IPS DF 6.9 (cell line): ENCODE measurements at places on chromosomes 3 and 15.

- no peak for DNase-seq
Measured at GRCh38 chr3:127584734-127585133, 5.8 kb downstream of the TPRA1 start.

GRCh38 chr3:159637883-159638542, 350.6 kb upstream of the IL12A start:
- no peak for DNase-seq

DNA sequence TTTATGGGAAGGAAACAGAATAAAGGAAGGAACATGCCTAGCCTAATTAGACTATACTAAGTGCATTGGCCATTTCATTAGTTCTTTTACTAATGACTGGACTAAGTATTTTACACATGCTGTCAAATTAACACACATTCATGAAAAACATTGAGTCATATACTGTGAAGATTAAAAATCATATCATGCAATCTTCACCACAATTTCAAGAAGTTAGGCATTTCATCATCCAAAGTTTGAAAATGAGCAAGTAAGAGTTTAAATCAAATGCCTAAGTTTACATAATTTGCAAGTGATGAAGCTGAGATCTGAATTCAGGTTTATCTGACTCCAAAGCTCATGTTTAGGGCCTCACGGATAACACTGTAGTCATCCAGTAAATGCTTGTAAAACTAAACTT, 601.0 kb downstream of the PDCD6IP start:
- no peak for DNase-seq

DNA sequence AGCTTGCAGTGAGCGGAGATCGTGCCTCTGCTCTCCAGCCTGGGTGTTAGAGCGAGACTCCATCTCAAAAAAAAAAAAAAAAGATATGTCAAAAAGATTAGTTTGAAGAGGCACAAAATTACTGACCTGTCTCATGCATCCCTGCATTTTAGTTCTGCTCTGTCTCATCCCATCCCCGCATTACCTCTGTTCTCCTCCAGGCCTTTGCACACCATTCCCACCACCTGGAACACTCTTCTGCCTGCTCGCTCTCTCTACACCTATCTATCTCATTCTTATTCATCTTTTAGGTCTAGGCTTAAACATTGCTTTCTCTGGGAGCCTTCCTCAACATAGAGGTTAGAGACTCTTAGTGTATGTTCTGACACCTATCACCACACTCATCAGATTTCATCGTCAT, 32.9 kb upstream of the ZNF770 start:
- no peak for DNase-seq

DNA sequence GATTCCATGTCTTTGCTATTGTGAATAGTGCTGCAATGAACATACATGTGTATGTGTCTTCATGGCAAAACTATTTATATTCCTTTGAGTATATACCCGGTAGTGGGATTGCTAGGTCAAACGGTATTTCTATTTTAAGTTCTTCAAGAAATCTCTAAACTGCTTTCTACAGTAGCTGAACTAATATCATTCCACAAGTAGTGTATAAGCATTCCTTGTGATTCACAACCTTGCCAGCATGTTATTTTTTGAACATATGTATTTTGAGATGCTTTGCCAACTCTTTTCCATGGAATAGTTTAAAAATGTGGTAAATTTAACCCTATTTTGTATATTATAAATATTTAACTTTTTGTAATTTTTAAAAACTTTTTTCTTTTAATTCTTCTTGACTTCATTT, 592.7 kb upstream of the NAALADL2 start:
- DNase-seq, result no peak

GRCh38 chr3:38214560-38214959, 49.2 kb downstream of the OXSR1 start:
- DNase-seq, result no peak

DNA sequence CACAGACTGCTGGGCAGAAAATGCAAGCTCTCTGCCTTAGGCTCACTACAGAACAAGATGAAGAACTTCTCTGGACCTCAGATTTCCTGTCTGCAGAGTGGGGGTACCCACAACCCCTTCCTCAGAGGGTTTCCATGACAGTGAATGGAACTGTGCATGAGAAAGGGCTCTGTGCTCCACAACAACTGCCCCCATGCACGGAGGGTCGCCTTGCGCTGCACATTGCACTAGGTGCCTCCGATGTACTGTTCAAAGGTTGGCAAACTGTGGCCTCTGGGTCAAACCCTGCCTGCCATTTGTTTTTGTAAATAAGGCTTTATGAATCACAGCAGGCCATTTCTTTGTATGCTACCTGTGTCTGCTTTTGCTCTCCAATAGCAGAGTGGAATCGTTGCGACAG, 172.0 kb downstream of the RAB11A start:
- no peak for DNase-seq

DNA sequence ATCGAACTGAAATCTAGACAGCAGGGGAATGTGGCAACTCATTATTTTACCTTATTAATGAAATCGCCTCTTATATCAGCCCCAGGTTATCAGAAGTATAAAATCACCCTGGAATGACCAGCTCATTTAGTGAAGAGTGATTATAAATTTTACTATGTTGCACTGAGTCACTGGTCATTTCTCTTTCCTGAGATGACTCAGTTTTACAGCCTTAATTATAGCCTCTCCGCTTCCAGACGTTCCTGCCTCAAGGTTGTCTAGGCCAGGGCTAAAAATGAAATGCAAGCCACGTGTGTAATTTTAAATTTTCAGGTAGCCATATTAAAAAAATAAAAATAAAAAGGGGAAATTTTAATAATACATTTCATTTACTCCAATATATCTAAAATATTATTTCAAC, 33.3 kb downstream of the DET1 start:
- DNase-seq, result no peak

DNA sequence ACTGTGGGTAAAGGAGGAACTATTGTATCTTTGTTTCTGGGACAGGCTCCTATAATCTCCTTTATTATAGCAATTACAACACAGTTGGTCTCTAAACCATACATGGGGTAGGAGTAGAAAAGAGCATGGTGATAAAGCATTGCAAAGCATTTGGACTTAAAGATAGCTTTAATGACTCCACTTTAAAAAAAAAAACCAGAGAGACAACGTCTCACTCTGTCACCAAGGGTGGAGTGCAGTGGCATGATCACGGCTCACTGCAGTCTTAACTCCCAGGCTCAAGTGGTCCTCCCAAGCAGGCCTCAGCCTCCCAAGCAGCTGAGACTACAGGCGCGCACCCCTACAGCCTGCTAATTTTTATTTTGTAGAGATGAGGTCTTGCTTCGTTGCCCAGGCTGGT, 68.2 kb downstream of the DENND4A start:
- no peak for DNase-seq

- no peak for DNase-seq
Measured at GRCh38 chr3:40872258-40872920, 326.9 kb upstream of the CTNNB1 start.

DNA sequence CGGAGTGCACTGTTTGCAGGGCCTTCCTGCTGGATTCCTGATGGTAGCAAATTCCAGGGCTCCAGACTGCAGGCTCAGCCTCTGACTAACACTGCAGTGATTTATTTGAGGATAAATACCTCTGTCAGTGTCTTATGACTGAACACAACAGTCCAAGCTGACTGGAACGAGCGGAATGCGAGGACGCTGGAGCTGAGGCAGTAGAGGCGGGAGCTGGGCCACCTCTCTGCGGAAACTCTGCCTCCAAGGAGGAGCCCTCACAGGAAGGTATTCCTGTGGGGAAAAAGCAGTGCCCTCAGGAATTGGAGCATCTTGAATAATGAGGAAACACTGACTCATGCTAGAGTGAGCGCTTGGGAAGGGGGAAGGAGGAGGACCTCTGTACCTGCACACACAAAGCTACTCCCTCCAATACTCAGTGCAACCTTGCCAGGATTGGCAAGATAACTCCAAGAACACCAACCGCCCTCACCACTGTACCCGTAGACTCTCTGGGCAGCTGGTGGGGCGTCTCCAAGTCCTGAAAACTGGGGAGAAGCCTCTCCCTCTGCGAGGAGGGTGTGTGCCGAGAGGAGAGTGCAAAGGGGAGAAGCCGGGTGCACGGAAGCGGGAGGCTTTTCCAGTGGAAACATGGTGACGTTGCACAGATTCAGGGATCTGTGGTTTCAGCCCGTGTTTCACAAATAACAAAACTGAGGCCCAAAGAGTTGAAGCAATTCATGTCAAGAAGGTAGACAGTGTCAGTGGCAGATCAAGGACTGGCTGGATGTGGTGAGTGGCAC, 43.0 kb downstream of the VGLL4 start:
- DNase-seq, result no peak

GRCh38 chr15:55552926-55553325, 35.2 kb downstream of the PYGO1 start:
- no peak for DNase-seq

- DNase-seq, result no peak
Measured at GRCh38 chr15:68353421-68354135, 76.0 kb downstream of the FEM1B start.

- no peak for DNase-seq
Measured at GRCh38 chr15:23647421-23648370, at the start of gene MAGEL2. Gene MAGEL2, minus strand, starts transcription at chr15:23647867. Its CDS starts 125 bp downstream, at chr15:23647742.

DNA sequence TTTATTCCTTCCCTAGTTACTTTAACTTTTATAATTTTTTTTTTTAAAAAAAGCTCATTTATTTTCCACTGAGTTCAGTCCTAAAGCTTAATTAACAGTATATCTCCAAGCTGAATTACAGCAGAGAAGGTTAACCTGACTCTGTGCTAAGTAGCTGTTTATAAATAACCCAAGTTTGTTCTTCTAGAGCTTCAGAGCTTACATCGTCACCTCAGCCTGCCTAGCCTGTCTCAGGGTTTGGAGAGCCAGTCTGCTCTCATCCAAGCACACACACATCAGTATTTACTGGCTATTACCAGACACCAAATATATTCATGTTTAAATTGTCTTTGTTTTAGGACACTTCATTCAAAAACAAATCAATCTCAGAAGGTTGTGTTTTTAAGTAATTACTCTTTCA, 154.9 kb downstream of the CDIN1 start:
- DNase-seq, result no peak

- no peak for DNase-seq
Measured at GRCh38 chr3:29353807-29354206, 72.9 kb downstream of the RBMS3 start.

DNA sequence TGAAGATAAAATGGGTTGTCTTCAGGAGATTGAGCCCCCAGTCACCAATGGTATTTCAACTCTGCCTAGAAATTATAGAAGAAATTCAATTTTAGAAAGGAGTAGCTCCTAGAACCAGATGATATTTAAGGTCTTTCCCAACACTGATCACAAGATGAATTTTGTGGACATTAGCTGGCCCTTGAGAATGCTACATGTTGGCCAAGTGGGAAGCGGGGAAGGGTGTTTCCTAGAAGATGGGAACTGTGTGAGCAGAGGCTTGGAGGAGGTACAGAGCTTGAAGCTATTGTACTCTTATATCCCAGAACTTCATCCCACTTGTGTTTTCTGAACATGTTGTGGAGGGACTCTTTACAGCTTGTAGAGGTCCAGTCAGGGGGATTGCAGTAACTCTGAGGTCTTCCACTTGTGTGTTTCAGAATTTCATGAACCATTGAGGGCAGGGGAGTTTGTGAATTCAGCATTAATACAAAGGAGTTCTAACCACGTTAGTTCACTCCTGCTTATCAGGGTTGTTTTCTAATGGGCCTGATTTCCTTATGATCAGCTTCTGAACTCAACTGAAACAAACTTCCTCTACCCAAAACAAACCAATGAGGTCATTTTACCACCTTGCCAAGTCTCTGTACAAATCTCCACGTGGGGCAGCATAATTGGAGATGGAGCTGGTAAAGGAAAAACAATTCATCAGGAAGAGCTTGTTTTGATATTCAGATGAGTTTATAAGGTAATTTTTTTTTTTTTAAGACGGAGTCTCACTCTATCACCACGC, 152.6 kb upstream of the TPM1 start:
- DNase-seq, result no peak

DNA sequence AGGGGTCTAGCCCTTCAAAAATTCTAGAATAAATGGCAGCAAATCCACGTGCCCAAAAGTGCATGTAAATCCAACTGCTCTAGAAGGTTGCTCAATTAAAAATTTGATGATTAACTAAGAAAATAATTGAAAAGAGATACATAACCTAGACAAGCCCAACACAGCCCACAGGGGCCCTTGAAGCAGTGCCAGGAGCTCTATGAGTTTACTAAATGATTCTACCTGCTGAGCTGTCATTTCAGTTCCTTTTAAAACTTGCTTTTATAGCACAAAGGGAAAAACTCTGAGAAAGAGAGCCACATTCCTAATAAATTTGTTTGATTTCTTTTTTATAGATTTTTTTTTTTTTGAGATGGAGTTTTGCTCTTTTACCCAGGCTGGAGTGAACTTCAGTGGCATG, 38.9 kb upstream of the GNB5 start:
- no peak for DNase-seq

- DNase-seq, result no peak
Measured at GRCh38 chr3:193556841-193557240, 2.1 kb upstream of the ATP13A4 start.

DNA sequence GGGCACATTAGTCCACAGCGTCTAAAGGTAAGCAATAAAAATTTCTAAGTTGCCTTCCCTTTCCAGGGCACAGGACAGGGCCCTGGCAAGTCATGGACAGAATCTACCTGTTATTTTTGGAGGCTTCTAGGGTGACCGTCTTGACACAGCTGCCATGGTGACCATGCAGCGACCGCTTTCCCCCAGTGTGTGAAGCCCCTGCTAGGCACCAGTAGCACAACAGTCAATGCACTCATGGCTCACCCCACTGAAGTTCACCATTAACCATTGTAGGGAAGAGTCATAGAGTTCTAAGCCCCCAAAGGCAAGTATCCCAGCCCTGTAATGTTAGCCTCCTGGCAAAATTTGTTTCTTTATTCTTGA, 43.8 kb upstream of the SLCO2A1 start:
- no peak for DNase-seq

- no peak for DNase-seq
Measured at GRCh38 chr15:38551720-38552648, 12.6 kb downstream of the RASGRP1 start.

GRCh38 chr3:187520027-187520945, 149.9 kb downstream of the SST start:
- DNase-seq, result no peak
